ENCODE measurements at places on chromosomes 12 and 14.

DNA sequence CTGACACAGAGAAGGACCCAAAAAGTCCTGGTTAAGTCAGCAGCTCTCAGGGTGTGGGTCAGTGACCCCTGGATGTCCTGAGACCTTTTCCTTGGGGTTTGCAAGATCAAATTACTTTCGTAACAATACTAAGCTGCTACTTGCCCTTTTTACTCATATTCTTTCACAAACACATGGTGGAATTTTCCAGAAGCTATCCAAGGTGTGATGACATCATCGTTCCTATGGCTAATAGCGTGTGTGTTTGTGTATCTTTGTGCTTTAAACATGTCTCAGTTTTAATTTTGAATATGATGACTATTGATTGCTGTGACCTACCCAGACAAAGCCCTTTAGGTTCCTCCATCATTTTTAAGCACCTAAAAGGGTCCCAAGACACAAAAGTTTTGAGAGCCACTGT is 176.2 kb downstream of the PHETA1 start:
- no peak for DNase-seq

DNA sequence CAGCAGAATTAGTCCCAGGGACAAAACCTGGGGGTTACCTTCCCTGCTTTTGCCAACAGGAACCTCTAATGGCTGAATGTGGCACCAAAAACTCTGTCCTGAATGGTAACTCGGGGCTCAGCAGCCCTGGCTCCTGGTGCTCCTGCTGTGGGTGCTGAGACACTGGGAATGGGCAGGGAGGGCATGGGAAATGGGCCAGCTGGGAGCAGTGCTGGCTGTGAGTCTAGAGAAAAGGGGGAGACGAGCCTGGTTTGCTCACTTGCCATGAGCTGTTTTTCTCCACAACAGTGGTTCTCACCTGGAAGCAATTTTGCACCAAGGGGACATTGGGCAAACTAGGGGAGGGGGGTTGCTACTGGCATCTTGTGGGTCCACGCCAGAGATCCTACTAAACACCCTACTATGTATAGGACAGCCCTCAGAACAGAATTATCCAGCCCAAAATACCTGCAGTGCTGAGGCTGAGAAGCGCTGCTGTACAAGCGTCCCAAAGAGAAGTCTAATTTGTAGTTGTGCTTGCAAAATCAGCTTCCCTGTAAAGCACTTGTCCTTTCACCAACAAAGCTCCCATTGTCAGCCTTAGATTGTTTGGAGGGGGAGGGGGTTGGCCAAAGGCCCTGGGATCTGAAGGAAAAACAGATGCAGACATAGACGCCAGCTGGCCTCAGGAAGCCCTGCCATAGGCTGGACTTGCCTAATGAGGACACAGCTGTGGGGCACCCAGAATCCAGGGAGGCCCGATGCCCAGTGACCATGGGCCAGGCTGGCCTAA is 3.6 kb downstream of the LRRC74A start:
- DNase-seq, result no peak

DNA sequence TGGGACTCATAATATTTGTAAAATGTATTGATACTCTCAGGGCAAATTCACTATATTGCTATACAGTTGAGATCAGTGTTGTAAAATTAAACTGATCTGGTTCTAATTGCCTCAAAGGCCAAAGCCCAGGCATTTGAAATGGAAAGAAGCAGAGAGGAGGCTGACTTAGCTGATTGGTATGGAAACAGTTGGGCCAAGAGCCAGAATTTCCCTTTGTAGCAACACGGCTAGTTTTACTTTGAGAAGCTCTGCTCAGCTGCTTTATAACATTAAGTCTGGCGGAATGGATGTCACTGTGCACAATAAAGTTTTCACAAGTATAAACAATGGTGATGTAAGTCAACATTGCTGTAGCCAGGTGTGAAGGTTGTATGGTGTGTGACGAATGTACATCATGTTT is 186.4 kb downstream of the MSRB3 start:
- peak; percentile 80 for DNase-seq

DNA sequence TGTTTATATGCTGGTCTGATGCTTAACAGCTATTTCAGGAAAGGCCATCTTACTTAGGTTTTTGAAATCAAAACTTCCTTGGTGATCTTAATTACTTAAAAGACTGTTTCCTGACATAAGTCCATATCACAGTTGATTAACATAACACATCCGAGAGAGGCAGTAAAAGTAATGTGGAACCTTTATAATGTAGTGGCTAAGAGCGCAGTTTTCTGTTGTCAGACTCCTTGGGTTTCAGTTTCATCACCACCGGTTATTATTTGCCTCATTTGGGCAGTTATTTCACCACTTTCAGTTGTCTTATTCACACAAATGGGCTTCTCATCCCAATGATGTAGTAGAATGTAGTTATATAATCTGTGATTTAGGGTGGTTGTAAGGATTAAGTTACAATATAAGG is 30.9 kb downstream of the TBC1D15 start:
- no peak for DNase-seq
